NCI-H524 (cell line): ENCODE measurements at places on chromosomes 3 and 15.

GRCh38 chr3:170858599-170858998 is 11.4 kb downstream of the RPL22L1 start:
- DNase-seq: no peak

- no peak for DNase-seq
Measured at GRCh38 chr3:55571913-55572312, 84.8 kb upstream of the WNT5A start.

DNA sequence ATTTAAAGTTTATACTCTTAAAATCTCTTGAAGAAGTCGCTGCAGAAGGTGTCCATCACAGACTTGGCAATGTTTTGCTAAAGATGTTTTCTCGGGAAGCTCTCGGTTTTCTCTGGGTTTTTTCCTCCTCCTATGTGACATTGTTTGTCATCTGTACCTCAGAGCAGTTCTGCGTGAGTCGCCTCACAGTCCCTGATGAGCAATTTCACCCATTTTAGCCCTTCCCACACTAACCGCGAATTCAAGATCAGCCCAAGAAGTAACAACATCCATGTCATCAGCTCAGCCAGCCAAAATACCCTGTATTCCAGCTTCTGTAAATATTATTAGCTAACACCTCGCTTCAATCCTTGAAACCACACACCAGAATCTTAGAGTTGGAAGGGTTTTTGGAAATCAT is 224.3 kb upstream of the SETMAR start:
- no peak for DNase-seq

DNA sequence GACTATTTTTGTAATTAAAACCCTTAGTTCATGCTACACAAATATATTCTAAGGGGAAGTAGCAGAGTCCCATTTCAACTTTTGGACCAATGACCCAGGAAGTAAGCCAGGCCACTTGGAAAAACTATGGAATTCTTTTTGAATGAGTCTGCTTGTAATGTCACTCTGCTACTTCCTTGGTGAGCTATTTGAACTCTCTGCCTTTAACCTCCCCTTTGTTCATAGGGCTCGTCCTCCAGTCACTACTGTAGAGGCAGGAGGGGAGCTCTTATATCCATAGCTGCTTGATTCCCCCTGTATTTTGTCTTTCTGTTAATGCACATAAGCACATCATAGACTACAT is 119.6 kb downstream of the UACA start:
- no peak for DNase-seq

DNA sequence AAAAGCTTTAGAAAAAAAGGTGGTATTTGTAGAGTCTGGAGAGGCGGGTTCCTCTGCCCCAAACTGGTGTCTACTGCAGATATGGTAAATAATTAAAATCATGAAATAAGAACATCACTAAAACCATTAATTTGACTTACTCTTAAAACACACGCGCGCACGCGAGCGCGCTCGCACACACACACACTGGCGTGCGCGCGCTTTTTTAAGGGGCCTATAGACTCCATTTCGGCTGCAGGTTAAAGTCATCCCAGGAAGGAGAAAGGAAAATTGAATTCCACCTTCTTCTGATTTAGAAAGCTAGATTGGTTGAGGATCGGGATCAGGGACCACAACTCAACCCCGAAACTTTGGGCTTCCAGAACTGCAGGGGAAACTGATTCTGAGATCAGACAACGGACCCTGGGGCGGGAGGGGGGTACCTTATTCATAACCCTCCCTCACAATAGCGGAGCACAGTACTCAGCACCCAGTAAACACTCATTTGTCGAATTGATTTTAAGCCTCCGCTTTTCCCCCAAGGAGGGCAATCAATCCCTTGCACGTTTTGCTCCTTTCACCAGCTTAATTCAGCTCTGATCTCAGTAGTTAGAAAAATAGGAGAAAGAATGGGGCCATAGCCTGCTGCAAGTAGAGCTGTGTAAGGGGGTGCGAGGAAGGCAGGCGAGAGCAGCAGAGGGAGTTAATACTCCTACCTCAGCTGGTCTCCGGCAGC is 509 bp upstream of the LRRC3B start:
- DNase-seq: peak; percentile 52

GRCh38 chr3:98786364-98787006 is 23.3 kb downstream of the ST3GAL6 start:
- DNase-seq: no peak

DNA sequence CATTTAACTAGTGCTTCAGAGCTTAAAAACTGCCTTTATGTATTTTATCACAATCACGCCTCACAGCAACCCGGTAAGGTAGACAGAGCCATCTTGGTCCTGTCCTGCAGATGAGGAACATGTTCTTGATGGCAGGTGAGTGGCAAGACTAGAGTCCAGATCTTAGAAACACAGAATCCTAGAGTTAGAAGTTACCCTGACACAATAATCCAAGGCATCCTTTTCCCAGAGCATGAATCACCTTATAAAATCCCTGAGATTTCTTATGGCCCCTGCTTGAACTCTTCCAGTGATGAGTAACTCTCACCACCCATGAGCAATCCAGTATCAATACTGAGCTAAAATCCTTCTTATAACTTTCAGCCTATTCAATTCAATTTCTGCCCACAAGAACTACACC is 16.9 kb downstream of the POPDC2 start:
- DNase-seq: no peak

GRCh38 chr3:187063286-187064121 is 75.8 kb downstream of the RPL39L start:
- no peak for DNase-seq

GRCh38 chr15:75153087-75153486 is 48.6 kb upstream of the C15orf39 start:
- DNase-seq: peak; percentile 14

- DNase-seq: no peak
Measured at GRCh38 chr3:24401090-24401810, 93.4 kb downstream of the THRB start.

GRCh38 chr3:148903941-148904340 is 38.8 kb downstream of the CPA3 start:
- DNase-seq: no peak

DNA sequence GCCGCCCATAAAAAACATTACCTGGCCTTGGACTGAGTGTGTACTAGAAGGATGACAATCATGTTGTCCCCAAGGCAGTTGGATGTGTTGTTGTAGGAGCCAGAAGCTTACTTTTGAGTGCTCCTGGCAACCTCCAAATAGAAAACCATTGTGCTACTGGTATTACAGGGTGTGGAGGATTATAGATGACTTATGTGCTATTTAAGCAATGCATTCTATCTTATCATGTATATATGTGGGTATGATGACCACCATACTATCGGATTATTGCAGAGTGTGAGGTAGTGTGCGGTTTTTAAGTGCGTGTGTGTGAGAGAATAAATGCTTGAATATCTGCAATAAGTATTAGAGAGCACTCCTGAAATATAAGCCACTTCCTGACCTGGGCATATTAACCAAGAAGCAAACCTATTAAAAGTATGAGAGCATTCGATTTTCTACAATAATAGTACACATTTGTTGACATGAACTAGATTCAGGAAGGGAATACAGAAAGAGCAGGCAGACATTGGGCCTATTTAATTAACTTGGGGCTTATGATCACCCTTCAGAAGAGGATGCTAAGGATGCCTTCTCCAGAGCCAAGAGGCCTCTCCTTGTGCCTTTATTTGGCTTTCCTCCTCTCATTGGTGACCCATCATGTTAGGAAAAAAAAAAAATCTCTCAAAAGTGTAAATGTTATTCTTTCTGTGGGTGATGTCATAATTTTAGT is 11.7 kb upstream of the MBNL1 start:
- DNase-seq: no peak
